ENCODE measurements at places on chromosomes 16 and 17.

DNA sequence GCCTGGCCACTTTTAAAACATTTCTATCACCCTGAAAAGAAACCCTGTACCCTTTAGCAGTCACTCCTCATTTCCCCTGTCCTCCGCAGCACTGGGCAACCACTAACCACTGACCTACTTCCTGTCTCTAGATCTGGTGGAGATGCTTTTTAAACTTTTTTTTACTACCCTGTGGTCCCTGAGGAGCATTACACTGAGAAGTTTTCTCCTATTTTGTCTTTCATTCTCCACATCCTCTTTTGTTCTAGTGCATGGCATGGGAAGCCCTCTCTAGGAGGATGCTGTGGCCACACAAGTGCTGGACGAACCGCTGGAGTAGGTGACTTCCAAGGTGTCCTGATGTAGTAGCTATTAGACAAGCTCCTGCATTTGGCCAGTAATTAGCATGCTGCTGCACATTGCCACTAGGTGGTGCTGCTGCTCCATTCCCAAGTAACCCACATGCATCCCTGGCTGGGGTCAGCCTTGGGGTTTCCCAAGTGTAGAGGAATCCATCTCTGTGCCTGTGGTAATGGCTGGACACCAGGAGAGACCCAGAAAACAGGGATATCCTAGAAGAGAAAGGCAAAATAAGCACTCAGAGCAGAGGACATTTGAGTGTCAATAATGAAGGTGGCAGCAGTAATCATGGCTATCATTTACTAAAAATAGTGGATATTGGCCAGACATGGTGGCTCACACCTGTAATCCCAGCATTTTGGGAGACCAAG lies 143.8 kb upstream of the CRHR1 start:
- DNase-seq = no peak

DNA sequence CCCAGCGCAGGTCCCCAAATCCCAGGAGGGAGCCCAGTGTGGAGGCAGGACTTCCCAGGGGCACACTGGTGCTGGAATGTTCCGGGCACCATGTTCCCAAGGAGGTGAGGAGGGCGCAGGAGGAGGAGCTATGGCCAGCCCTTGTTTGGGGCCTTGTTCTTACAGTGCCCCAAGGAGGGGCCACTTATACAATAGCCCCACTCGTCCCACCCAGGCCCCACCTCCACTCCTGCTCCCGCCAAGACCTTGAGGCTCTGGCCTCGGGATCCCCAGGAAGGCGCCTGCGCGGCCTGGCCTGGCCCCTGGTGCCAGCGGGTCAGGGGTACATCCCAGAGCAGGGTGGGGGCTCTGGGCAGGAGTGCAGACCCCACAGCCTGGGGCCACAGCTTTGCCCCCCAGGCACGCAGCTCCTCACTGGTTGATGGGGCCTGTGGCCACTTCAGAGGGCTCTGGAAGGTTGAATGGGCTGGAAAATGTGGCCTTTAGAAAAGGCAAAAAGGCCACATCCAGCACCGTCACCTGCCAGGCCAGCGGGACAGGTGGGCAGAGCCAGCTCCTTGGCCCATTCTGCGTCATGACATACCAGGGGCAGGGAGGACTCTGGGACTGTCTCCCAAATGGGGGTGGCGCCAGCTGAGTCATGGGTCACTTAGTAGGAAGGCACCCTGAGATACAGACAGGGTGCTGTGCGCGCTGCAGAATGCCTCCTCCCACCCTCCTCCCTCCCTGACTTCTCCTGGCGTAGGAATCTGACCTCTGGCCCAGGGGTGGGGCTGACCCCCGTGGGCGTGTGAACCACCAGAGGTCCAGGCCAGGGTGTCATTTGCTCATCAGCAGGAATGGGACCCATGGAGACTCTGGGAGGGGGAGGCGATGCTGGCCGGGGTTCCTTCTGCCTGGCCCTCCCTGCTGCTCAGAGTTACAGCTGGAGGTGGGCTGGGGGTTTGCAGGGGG lies 32.3 kb upstream of the PVALEF start:
- DNase-seq = no peak

DNA sequence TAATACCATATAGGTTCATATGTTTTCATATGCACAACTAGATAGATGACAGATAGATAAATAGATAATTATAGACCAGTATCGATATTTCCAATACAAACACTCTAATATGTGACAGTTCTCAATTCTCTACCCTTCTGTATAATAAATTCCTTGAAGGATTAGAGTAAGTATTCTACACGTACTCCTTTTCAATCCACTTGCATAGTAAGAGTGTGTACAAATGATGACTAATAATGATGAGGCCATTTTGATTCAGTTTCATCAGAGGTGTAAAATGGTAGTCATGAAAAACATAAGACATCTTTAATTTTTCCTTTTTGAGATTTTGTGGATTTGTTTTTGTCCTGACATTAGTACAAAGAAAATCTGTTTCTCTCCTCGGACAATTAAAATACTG lies 188.3 kb upstream of the WSB1 start:
- DNase-seq = no peak

- no peak for DNase-seq
Measured at GRCh38 chr16:65545413-65545956, 423.6 kb upstream of the CDH11 start.

DNA sequence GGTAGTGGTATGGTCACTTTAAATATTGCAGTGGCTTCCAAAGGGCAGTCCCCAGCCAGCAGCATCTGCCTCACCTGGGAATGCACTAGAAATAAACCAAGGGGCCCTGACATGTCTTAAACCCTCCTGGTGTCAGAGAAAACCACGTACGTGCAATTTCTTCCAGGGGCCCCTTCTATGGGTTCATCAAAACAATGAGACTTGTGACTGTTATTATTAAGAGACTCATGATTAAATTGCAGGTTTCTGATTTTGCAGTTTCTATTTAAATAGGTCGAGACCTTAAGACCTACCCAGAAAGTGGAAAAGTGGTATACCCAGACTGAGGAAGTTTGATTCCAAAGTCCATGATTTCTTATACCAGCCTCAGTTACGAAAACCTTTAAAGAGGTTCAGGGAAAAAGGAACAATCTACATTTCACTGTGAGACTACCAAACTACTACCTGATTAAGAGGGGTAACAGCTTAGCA lies 746 bp upstream of the POLG2 start:
- no peak for DNase-seq

DNA sequence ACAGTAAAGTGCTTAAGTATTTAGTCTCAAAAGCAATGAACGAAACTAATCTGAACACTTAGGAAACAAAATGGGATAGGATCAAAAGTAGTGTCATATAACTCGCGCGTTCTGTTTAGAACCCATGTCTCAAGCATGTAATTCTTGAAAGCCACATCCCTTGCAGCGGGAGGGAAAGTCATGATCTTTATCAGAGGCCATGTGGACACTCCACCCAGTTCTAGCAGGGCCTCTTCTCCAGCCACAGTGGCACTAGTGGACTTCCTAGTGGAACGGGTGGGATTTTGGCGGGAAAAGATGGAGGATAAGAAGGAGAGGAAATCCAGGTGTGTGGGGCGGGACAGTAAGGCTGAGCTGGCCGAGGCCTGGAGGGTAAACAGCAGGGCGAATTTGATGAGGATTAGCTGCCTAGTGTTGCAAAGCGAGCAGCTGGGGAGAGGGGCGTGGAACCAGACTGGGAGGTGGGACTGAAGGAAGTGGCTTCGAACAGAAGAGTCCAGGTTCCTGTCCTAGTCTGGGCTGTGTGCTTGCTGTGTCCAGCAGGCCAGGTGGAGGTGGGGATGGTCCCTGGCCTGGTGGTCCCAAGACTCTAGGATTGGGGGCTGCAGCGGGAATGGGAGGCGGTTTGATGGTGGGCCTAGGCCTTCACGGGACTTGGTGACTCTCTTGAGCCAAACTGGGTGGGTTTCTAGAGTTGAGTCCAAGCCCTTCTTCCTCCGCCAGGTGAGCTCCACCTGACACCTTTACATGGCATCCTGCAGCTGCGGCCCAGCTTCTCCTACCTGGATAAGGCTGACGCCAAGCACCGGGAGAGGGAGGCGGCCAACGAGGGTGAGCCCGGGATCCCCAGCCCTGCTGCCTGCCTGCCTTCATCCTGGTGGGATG lies 15.9 kb downstream of the POLR3E start:
- no peak for DNase-seq

DNA sequence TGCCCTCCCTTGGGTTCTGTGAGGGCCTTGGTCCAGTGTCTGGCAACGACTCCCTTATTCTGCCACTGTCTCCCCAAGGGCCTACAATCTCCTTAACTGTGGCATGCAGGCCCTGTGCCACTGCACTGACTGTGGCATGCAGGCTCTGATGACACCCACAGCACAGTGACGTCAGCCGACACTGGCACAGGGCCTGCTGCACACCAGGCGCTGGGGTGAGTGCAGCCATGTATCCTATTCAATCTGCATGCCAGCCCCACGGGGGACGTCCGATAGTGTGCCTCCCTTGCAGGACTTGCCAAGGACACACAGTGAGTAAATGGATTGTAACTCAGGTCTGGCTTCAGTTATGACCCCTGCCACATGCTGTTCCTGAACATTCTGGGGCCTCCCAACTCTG lies 39.8 kb upstream of the RASD1 start:
- DNase-seq = no peak

DNA sequence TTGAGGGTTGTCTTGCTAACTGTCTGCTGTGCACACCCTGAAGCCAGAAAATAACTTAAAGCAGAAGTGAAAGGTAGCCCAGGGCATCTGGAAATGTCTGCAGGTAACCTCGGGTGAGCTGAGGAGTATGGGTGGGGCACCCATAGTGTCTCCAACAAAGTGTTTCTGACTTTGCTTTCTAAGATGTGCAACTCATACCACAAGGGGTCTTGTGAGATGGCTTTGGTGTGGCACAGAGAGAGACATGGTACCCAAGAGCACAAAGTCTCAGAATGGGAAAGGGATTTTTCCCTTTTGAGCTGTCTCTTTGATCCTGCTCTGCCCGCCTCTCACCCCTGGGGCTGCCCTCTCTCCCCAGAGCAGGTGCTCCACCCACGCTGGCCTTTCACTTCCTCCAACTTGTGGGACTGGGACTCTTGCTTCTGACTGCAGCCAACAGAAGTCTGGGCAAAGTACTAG lies 6.9 kb downstream of the CHD9 start:
- DNase-seq = no peak

GRCh38 chr16:6827267-6827666 lies 505.4 kb upstream of the RBFOX1 start:
- no peak for DNase-seq

- no peak for DNase-seq
Measured at GRCh38 chr16:7731141-7731540, 398.5 kb downstream of the RBFOX1 start.

GRCh38 chr17:56602292-56603130 lies 9.0 kb downstream of the NOG start:
- no peak for DNase-seq

- peak; percentile 45 for DNase-seq
Measured at GRCh38 chr16:67150047-67150832, 558 bp downstream of the B3GNT9 start.

DNA sequence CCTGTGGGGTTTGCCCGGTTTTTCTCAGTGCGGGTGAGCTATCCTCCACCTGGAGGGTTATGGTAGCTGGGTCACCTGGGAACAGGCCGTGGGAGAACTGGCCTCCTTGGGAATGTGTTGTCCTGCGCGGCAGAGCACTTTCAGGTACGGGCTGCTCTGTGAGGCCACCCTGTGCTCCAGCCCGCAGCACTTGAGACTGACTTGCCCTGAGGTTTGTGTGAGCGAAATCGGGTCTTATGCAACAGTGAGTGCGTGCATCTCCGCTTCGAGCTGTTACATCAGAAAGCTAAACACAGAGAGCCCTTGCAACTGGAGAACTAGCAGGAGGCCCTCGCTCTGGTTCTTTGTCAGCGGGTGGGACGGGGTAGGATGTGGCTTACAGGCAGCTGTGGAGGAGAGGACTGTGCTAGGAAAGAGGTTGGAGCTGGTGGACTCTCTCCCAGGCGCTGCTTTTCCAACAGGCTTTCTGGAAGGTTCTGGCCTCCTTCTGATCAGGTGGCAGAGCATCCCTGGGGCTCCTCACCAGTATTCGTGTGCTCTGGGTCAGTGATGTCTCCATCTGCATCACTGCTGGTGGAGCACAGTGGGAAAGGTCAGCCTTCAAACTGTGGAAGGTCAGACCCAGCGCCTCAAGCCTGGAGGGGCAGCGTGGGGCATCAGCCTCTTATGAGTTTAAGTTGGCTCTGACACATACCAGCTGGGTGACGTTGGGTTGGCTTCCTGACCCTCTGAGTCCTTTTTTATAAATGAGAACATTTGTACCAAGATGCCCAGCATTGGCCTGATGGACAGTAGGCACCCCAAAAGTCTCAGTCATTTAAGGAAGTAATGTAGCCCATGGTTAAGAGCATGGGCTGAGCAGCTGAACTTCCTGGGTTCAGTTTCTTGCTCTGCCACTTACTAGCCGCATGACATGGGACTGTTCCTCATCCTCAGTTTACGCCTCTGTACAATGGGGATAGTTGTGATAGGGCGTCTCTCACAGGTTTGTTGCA lies 76.3 kb downstream of the KSR1 start:
- DNase-seq = no peak

DNA sequence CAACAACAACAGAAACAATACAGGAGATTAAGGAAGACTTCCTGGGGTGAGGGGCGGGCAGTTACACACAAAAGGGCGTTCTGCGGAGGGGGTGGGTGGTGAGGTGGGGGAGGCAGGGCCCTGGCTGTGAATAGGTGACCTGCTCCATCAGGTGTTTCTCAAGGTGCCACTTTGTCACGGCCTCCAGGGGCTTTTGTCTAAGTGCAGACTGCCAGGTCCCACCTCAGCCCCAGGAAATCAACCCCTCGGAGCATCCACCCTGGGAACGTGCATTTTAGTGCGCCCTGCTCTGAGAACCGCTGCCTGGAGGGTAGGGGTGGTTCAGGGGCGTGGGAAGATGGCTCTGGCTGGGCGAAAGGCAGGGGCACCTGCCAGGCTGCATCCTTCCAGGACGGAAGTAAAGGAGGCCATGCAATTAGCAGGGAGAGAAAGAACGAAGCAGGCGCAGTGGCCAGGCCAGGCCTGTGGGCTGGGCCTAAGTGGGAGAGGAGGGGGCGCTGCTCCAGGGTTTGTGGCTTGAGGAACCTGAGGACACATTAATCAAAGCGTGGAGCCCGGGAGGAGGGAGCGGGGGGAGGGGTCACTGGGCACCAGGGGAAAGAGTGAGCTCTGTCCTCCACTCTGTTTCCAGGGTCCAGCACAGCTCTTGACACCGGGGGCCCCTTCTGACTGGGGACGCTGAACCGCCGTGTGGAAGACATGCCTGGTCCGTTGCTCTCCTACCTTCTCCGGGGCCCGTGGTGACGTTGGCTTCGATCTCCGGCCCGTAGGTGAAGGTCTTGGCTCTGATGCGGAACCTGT lies 49.4 kb upstream of the CDC42EP4 start:
- DNase-seq = no peak

DNA sequence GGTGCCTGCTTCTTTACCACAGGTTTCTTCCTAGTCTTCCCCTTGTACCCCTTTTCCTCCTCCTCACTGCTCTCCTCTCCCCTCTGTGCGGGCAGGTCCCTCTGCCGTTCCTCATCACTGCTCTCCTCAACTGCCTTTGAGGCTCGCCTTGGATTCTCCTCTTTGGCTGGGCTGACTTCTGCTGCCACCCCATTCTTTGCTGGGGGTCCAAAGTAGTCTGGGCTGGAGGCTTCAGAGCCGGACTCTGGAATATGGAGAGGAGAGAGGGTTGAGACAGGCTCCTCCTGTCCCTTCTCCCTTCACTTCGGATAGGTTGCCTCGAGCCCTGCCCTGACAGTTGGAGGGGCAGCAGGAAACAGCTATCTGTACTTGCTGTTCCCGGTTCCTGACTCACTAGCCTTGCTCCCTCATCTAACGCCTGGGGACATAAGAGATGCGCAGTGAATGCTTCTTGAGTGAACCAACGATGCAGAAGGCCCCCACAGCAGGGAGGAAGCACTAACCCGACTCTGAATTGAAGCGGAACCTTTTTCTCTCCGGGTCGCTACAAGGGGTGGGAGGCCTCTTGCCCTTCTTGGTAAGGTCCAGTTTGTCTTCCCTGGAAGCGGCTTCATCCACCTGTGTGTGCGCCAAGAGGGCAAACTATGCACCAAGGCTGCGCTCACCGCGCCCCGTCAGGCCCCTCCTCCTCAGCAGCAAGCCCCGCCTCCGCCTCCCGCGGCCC lies 655 bp downstream of the HIRIP3 start:
- DNase-seq = no peak
